CD8-positive, alpha-beta memory T cell (primary cell): ENCODE measurements at places on chromosomes 2 and 18.

GRCh38 chr18:48399303-48400075, 9.7 kb downstream of the ZBTB7C start:
- DNase-seq: no peak

DNA sequence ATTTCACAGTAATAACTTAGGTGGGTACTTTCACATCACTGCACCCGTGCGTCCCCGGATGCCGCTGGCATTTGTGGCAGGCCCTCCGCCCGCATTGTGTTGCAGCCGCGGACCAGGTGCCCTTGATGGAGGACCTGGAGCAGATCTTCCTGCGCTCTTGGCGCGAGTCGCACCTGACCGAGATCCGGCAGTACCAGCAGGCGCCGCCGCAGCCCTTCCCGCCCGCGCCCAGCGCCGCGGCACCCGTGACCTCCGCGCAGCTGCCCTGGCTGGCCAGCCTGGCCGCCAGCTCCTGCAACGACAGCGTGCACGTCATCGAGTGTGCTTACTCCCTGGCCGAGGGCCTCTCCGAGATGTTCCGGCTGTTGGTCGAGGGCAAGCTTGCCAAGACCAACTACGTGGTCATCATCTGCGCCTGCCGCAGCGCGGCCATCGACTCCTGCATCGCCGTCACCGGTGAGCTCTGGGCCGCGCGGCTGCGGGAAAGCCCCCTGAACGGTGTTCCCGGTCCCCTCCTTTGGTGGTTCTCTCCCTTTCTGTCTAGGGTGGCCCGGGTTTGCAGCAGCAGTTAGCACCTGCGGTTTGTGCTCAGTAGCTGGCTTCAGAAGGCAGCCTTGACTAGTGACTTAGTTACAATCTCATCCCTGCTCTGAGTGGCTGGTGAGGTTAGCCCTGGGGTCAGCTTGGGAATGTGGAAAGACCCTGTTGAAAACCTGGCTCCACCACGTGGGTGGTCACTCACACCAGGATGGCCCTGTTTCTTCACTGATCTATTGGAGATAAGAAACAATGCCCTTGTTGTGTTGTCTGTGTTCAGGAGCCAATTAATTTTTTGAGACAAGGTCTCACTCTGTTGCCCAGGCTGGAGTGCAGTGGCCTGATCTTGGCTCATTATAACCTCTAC, 59.1 kb downstream of the GREB1 start:
- no peak for DNase-seq

DNA sequence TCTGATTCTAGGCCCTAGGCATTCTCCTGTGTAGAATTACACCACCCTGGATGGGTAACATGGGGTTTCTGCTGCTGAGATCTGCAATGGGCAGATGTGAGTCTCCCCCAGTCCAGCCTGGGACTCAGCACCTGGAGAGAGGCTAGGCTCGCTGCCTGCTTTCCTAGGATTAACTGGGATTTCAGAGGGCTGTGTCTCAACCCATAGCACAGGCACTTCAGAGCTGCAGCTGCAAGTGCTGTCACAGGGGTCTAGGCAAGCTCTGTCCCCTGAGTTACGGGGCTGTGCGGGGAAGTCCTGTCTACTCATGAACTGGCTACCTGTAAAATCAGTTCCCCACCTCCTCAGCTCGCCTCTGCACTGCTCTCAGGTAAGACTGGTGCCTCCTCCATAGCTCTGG, 51.5 kb downstream of the CABLES1 start:
- DNase-seq: no peak

DNA sequence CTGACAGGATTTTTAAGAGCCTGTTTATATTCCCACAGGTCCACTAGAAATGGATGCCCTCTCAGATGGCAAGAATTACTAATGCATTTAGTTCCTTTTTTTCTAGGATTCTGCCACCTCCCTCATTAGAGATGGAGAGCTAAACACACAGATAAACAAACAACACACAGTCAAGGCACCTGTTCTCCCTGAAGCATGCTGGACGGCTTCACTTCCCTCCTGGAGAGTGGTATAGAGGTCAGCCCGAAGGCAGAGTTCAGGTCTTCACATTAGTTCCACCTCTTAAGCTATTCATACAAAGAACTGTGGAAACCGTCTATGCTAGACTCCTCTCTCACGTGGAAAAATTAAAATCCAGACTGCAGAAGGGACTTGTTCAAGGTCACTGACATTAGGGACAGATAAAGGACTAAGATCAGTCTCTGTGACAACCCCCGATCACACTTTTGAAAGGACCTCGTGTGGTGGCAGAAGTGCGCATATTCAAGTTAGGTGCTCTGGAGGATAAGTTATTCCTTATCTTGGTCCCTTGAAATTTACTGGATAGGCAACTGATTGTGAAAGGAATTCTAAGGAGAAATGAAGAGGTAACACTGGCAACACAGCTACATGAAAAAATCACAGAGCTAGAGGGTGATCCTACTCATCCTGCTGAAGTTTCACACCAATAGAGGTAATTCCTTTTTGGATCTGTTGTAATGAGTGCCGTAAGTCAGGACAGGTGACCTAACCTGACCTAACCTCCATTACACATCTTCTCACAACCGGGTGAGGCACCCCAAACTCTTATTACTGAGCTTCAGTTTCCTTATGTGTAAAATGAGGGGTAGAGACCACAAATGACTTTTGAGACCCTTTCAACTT, 75.1 kb downstream of the SPRED2 start:
- DNase-seq: no peak

DNA sequence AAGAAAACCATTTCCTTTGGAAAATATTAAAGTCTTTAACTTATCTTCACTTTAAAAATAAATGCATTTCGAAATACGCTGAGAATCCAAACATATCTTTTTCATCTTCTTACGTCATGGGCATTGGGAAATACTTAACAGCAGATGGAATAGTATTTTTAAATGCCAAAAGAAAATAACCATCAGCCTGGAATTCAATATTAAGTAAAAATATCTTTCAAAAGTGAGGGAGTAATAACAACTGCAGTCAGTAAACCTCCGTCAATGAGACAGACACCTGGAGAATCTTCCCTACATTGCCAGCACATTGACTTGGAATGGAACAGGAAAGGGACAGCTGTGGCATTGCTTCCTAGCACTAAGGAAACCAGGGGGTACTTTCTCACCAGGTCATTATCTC, 290.4 kb upstream of the TNP1 start:
- no peak for DNase-seq

DNA sequence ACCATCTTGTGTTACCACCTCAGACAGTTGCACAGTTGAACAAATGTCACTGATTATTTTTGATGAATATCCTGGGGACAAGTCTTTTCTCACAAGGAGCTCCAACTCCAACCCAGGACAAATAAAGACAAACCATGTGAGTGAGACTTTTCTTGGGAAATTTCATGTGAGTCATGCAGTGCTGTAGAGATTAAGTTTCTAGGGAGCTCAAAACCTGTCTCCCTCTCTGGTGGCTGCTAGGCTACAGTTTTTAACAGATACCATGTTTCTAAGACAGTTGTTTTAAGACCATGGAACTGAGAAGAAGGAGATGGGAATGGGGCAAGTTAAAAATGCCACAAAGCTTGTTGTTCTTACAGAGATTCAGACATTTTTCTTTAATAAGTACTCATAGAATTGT, 255.5 kb downstream of the RIT2 start:
- DNase-seq: no peak

DNA sequence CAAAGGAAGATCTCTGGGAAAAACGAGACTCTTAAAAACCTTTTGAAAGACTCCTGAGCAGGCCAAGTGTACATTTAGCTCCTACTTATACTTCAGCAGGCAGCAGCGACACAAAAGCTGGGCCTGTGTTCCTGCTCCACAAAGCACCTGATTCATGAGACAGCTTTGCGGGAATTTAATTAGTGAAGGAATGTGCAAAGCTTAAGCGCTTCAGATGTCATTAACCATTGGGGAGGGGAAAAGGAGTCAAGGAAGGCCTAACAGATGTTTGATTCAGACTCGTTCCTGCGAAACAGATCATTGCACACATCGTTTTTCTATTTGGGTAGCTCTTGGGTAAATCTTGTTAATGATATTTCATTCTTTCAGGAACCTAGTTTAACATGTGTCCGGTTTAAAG, 125.9 kb downstream of the MAIP1 start:
- DNase-seq: no peak

GRCh38 chr2:134926231-134926931, 7.8 kb downstream of the CCNT2 start:
- no peak for DNase-seq

DNA sequence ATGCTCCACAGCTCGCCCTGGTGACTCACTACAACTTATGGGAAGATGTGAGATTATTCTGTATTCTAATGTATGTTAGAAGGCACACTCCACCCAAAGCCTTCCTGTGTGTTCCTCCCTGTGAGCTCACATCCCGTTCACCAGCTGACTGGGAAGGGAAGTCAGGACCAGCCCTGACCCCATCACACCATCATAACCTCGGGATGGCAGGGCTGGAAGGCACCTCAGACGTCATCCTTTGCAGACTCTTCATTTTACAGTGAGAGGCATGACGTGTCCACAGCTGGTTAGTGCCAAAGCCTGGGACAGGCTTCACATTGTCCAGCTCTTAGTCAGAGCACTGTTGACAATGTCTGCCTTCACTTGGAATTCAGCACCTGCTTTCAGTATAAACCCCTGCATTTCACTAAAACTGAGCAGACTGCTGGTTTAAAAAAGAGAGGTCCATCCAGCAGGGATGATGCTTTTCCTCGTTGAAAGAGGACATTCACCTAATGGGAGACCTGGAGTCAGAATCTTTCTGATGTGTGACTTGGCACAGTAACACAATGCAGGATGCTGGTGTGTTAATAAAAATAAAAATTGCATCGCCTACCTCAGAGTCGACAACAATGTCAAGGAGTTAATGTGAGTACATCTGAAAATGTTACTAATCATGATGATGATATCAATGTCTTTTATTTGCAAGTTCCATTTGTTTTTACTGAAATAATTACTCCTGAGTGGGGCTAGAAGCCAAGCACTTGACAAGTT, 418.0 kb upstream of the TNP1 start:
- no peak for DNase-seq

GRCh38 chr2:11771971-11772615, 25.7 kb downstream of the LPIN1 start:
- no peak for DNase-seq

- DNase-seq: no peak
Measured at GRCh38 chr2:112465382-112465781, 16.6 kb upstream of the TTL start.

GRCh38 chr2:194491409-194492115, 1165.5 kb upstream of the SLC39A10 start:
- no peak for DNase-seq

DNA sequence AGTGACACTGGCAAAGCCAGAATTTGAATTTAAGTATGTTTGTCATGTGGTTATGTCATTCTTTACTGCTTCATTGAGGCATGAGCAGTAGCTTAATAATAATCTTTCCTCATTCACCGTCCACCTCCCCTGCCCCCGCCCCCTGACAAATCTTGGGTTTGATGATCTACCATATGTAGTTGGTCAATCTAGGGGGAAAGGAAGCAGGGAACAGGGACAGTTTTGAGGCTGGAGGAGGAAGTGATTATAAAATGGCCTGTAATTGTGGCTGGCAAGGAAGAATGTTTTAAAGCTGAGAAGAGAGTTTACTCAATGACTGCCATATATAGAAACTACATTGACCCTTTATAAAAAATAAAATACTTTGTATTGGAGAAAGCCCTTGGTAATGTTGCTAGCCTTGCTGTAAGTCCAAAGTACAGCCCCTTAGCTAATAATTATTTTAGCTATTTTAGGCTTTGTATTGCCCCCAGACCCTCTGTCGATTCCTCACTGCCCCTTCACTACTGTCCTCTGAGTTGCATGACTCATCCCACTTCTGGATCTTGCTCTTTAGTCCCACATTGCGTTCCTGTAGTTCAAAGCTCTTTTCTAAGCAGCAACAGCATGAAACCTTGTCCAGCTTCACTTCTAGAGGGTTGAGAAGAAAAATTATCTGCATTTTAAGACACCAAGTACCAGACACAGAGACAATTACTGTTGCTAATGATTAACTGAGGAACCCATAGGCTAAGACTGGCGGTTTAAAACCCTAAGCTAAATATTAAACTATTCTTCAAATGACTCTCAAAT, 38.4 kb downstream of the PELI1 start:
- DNase-seq: no peak

- no peak for DNase-seq
Measured at GRCh38 chr2:11040992-11041391, 114.3 kb upstream of the SLC66A3 start.

DNA sequence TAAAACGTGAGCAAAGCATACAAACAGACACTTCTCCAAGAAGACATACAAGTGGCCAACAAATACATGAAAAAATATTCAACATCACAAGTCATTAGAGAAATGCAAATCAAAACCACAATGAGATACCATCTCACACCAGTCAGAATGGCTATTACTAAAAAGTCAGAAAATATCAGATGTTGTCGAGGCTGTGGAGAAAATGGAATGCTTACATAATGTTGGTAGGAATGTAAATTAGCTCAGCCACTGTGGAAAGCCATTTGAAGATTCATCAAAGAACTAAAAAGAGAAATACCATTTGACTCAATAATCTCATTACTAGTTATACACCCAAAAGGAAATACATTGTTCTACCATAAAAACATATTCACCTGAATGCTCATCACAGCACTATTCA, 825.7 kb downstream of the SUCLG1 start:
- no peak for DNase-seq

DNA sequence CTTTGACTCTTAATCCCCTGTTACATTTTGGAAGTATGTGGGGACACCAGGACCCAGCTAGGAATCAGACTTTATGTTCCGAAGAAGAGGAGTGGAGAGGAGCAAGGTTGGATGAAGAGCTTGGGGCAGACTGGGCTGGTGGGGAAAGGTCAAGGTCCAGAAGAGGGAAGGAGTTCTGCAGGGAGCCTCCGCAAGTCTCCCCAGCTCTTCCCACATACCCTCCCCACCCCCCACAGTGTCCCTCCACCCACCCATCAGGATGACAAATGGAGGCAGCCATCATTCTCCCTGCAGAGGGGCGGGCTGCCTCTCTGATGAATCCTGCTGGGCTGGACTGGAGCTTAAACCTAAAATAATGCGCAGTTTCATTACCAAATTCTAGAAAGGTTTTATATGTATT, 77.2 kb downstream of the ACKR3 start:
- no peak for DNase-seq

GRCh38 chr2:127293386-127293747, 577 bp downstream of the ERCC3 start:
- no peak for DNase-seq

- DNase-seq: no peak
Measured at GRCh38 chr18:10209302-10209701, 245.1 kb upstream of the APCDD1 start.

DNA sequence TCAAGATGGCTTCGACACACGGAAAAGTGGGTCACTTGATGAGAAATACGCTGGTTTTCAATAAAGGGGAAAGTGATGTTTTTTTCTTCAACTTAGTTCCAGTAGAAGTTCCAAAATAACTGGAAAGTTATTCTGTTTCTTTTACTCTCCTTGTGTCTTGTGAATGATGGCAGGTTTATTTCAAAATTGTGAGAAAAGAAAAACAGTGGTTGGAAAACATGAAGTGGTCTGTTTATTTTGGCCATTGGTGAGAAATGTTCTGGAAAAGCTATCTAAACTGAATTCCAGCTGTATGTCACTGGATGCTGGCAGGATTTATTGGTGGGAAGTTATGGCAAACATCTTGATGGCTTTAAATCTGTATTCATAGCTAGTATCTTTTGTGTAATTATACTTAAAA, 484.1 kb downstream of the DCC start:
- no peak for DNase-seq

- DNase-seq: no peak
Measured at GRCh38 chr2:163345795-163346573, 389.8 kb downstream of the FIGN start.

GRCh38 chr2:97656905-97657587, 6.8 kb downstream of the ACTR1B start:
- DNase-seq: no peak

- no peak for DNase-seq
Measured at GRCh38 chr18:11857177-11857887, 6.1 kb downstream of the CHMP1B start.
